ENCODE measurements at places on chromosomes 7 and 10.

DNA sequence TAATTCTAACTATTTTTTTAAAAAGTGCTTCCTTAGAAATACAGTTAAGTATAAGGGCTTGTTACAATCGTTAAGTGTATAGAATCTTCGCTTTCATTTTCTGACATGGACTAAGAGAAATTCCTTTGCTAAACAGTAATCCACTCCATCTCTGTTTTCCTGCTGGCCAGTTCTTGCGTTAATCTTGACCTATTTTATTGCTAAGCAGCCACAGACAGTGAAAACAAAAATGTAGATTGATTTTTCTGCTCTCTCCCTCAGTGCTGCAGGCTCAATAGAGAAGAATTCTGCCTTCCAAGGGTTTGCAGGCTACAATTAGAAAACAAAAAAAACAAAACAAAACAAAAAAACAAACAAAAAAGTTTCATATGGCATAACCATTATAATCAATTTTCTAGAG lies 310.4 kb upstream of the ADARB2 start:
- no peak for DNase-seq

- no peak for DNase-seq
Observed at GRCh38 chr10:23479798-23480473, 41.1 kb downstream of the OTUD1 start.

GRCh38 chr10:11846542-11846941 lies 23.4 kb downstream of the PROSER2 start:
- DNase-seq: no peak

GRCh38 chr10:4481192-4481591 lies 344.8 kb upstream of the AKR1E2 start:
- no peak for DNase-seq

DNA sequence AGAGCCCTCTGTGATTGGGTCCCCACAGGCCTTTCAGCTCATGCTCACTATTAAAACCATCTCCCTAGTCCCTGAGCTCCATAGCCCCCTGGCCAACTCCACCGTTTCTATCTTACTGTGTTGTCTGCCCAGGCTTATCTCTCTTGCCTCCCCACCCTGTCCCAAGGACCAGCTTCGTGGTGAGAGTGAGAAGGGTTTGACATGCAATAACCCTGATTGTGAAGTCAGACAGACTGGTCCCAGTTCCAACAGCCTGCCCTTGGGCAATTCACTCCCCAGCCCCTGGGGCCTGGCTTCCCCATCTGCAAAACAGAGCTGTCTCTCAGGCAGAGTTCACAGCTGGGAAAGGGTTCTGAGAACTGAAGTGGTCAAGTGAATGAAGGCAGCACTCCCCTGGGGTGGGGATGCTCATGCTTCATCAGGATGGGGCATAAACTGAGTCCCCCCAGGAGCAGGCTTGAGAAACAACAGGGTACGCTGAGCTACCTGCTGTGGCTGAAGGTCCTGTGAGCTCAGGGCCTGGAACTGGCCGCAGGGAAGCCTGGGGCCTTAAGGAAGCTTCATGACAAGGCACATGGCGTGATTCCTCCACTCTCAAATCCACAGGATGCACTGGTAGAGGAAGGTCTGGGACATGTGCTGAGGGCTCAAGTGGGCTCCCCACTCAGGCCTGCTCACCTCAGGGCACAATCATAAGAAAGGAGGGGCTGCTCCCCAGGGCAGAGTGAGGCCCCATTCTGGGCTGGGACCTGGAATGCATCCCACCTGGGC lies 1.8 kb upstream of the PPIF start:
- DNase-seq: no peak

DNA sequence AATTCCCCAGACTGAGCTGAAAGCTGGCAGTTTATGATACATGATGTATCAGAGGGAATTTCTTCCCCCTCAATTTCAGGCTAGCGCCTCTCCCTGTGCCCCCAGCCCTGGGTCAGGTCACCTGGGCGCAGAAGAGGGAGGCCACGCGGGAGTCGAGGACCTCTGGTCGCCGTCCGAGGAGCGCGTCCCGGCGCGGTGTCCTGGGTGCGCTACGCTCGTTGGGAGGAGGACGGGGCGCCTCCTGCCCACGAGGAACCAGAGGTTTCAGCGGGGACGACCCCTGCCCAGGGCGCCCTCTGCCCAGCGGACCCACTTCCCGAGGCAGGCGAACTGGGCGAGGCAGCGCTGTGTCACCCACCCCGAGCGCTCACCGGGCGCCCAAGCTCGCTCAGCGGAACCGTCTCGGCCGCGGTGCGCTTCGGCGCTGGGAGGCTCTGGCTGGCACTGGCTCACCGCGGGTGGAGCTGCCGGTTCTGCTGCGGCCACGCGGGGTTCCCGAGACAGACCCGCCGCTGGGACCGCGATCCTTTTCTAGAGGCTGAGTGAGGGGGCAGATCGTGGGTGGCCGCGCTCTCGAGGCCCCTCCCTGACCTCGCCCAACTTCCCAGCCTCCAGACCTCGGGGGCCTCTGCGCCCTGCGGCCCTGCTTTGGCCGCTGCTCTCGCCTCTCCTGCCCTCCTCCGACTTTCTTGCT lies at the start of gene FAM237B:
Gene FAM237B, minus strand, starts transcription at position 504 of the 694 bp plus-strand sequence. CDS start 1,556 bp downstream, outside the sequence.
- no peak for DNase-seq

DNA sequence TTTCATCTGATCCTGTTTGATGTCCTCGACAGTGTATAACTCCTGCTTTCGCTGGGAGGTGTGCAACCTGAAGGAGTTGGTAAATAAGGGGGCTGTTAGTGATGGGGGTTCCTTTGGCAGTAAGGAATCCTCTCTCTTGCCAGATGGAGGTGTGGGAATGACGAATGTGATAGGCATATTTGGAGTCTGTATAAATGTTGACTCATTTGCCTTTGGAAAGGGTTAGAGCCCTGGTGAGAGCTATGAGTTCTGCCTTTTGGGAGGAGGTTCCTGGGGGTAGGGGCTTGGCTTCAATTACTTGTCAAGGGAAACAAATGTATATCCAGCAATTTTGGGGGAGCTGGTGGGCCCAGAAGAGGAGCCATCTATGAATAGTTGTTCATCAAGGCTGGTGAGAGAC lies 11.4 kb upstream of the CHST3 start:
- DNase-seq: no peak

DNA sequence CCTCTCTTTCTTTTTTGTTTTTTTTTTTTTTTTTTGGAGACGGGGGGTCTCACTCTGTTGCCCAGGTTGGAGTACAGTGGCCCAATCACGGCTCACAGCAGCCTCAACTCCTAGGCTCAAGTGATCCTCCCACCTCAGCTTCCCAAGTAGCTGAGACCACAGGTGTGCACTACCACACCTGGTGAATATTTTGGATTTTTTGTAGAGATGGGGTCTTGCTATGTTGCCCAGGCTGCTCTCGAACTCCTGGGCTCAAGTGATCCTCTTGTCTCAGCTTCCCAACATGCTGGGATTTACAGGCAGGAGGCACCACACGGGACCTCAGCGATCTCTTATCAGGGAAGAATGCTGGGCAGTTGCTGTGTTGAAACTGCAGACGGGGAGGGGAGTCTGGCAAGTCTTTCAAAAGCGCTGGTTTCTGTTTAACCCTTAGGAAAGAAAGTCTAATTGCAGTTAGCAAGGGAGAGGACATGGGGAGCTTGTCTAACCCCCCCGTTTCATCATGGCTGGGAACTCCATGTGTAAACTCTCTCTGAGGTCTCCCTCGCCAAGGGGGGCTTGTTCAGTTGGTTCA lies 39.6 kb upstream of the LMTK2 start:
- DNase-seq: no peak

DNA sequence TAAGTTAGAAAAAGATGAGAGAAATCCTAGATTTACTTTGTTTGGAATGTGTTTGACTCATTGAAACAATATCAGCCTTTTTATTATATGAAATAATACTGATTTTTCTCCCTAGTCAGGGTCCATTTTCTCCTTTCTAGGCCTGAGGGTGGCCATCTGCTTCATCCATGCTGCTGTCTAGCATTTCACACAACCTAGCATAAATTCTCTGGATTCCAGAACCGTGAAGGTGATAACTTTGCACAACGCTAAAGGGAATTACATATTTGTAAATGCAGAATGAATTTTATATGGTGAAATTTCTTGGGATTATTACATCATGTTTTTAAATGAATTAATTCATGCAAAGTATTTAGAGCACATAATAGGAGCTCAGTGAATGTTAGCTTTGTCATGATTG lies 505.1 kb downstream of the INHBA start:
- no peak for DNase-seq

GRCh38 chr10:104689547-104689946 lies 48.5 kb downstream of the SORCS3 start:
- no peak for DNase-seq

DNA sequence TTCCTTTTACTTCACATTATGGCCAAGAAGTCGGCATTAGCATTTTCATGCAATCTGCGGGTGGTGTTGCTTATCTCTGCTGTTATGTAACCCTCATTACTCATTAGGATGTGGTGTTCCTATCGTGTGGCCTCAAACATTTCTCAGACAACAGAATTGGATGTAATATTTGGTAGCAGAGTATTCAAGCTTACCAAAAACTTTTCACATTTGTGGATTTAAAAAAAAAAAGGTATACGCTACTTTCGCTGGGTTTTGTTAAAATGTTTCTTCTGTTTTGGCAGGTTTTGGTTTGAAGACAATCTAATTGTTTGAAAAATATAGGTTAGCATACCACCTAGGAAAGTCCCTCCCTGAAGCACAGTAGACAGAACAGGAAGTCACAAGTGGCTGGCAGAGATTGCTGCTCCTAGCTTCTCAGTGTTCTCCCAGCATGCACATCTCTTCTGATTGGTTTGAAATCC lies 128.8 kb downstream of the GATA3 start:
- DNase-seq: no peak

DNA sequence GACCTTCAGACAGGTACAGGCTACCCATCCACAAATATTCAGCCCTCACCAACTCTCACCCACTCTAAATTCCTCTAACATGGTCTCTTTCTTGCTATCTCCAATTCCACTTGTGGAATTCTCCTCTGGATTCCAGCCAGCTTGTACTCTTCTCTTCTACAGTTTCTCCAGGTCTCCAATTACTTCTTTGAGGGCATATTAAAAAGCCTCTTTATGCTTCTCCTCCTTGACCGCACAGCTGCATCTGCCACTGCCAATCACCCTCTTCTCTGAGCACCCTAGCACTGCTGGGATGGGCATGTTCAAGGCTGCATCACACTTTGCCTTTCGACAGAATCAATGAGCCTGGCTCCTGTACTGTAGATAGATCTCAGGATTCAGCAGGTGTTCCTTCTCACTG lies 101.5 kb upstream of the ANKRD1 start:
- DNase-seq: no peak

- no peak for DNase-seq
Observed at GRCh38 chr7:14226126-14226525, 236.7 kb upstream of the ETV1 start.

DNA sequence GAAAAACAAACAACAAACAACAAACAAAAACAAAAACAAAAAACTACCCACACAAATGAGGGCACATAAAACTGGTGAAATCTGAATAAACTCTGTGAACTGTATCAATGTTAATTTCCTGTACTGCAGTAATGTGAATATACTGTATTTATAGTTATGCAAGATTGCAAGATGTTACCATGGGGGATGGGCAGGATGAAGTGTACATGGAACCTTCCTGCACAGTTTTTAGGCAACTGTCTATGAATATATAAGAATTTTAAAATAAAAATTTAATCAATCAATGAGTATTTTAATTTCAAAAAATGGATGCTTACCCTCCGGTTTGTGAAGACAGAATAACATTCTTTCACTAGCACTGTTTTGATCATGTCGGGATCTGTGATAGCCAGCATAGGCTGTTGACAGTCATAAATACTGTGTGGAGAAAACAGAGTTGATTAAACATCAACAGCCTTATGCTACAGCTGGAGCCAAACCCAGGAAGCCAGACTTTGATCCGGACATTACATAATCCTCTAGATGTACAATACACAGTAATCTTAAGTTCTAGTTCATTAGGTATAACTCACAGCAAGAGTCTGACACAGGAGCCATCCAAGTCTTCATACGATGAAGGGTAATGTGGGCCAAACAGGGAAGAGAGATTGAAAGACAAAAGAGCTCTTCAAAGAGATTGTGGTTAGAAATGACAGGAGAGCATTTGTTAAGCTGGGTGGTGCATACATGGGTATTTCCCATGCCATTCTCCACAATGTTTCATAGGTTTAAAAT lies 14.8 kb downstream of the CYP3A7 start:
- no peak for DNase-seq

Data from activated naive CD4-positive, alpha-beta T cell (primary cell).